NCI-H2227 treated with DMSO at 0.1 percent for 48 hours (cell line): ENCODE measurements at places on chromosomes 3 and 15.
A peak's percentile ranks its signal among the peaks of the same experiment; 100 is the strongest.

GRCh38 chr15:53197426-53197839, 407.3 kb upstream of the ONECUT1 start:
- peak; percentile 39 for DNase-seq

- peak; percentile 54 for DNase-seq
Measured at GRCh38 chr3:58008141-58009025, at the start of gene FLNB. Gene FLNB, plus strand, starts transcription at chr3:58008422. Its CDS starts 143 bp downstream, at chr3:58008565.

DNA sequence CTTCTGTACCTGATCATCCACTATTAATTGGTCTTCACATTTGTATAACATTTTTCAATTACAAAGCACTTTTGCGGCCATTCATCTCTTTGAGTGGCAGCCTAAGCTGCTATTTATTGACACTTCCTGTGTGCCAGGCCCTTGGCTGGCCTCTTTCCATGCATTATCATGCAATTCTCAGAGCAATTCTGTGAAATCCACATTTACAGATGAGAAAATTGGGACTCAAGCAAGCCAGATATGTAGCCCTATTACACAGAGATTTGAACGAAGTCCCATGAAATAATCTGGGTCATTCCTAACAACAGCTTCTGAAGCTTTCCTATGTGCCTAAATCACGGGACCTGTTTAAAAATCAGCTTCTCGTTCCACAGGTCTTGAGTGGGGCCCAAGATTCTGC, 17.4 kb downstream of the SLC6A1 start:
- DNase-seq: peak; percentile 12

GRCh38 chr3:179921500-179921899, 115.2 kb downstream of the PEX5L start:
- no peak for DNase-seq

GRCh38 chr3:173135059-173135458, 6.0 kb downstream of the SPATA16 start:
- DNase-seq: no peak

DNA sequence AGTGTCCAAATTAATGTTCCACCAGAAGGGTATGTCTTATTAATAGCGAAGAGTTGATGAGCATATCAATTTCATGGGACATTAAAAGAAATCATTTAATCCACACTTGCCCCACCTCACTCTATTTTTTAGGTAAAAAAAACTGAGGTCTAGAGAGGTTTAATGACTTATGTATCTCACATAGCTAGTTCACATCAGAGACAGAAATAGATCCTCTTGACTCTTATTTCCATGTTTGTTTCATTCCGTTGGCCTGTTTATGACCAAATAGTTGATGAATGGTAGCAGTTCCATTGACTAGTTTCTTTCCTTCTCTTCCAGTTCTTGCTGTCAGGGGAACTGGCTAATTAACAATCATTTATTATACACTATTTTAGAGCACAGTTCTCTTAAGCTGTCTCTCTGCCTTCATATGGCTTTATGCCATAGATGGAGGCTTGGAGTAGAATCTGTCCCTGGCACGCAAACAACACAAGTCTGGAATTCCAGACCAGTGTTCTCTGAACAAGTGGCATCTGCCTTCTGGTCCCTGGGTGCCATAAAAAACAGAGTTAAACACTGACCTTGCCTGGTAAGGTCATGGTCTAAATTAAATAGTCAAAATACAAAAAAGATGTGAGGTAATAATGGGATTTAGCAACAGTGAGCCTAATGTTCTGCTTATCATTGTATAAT, 220.0 kb upstream of the CGNL1 start:
- no peak for DNase-seq
